ENCODE measurements at places on chromosomes 2 and 18. TPM values are rescaled to one million over a fixed set of nuclear protein-coding genes. Genes with fewer than 3 reads are reported as not detected.

SEC11C gene
- 53.4 TPM for total RNA-seq

SLC14A1 gene
- total RNA-seq, result not detected

TPO gene
- not detected for total RNA-seq

SNRNP27 gene
- total RNA-seq, result 131 TPM

EHBP1 gene
- total RNA-seq, result 51.5 TPM

APCDD1 gene
- 4.7 TPM for total RNA-seq

DNA sequence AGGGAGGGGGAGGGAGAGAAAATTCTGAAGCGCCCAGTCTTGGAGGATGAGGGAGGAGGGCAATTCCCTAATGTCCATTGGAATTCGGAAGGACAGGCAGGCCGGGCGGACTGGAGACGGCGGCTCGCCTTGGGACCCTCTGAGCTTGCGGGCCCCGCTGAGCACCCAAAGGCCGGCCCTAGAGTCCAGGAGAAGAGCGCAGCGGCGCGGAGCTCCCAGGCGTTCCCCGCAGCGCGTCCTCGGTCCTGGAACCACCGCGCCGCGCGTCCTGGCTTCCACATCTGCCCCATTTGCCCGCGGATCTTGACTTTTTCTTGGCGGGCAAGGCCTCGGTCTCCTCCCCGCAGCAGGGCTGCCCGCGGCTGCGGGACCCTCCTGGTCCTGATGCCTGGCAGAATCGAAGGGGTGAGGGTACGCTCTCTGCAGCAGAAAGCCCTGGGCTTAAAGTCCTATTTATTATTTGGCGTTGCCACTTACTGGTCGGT lies 675 bp upstream of the MLPH start:
- H3K27me3 ChIP-seq, result peaks cover 86% of the 10 kb centered on the region
- H3K4me3 ChIP-seq, result peak overlapping the region; percentile 51
- H3K36me3 ChIP-seq, result no peaks in the 10 kb centered on the region
- H3K4me1 ChIP-seq, result peaks cover 8% of the 10 kb centered on the region
- H3K27ac ChIP-seq, result no peak overlapping the region

- no peak for DNase-seq
- no peak overlapping the region for H3K27ac ChIP-seq
- no peaks in the 10 kb centered on the region for H3K4me1 ChIP-seq
- H3K4me3 ChIP-seq, result no peak overlapping the region
- no peaks in the 10 kb centered on the region for H3K27me3 ChIP-seq
- no peaks in the 10 kb centered on the region for H3K36me3 ChIP-seq
Observed at GRCh38 chr18:35464831-35465279, 32.9 kb downstream of the INO80C start.

DNA sequence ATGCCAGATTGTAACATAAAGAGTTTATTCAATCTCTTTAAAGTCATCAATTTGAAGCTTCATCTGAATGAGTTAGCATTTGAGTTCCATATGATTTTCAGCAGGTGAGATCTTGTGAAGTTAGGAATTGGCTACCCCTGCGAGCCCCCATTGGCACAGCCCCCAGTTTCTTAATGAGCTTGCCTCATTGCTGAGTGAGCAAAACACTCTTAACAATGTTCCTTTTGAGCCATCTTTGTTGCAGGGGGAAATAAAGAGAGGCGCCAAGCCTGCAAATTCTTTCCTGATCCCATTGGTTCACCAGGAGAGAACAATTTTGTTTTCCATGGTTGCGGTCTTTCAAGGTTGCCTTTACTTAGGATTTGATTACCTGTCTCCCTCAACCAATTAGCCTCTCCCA lies 18.7 kb downstream of the DPP10 start:
- DNase-seq, result peak; percentile 12
- H3K4me3 ChIP-seq, result no peak overlapping the region
- peaks cover 28% of the 10 kb centered on the region for H3K4me1 ChIP-seq

DNA sequence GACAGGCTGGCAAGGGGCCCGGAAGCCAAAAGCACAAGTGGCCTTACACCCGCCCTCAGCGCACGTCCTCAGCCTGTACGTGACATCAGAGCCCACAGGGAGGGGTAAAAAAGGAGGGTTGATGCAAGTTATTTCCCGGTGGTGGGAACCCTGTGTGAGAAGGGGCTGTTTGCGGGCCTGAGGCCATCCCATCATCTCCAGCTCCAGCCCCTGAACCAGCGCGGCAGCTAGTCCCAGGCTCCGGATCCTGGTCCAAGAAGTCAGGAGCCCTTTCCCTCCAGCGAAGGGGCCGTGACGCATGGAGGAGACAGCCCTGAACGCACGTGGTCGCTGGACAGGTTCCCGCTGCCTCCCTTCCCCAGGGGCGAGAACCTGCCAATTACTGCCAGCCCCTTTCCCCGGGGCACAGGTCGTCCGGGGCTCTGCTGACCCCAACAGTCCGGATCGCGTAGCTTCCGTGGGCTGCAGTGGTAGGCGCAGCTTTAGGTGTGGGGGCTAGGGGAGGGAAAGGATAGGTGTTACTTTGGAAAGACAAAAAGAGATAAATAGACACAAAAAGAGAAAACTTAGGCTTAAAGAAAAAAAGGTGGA lies 1.3 kb upstream of the LRP2 start:
- peak overlapping the region; percentile 93 for H3K4me3 ChIP-seq
- peak overlapping the region; percentile 99 for H3K27ac ChIP-seq
- DNase-seq, result peak; percentile 76
- H3K4me1 ChIP-seq, result peaks cover 40% of the 10 kb centered on the region

Data from neural progenitor cell (in vitro differentiated cells).